ENCODE measurements at places on chromosomes 6 and 20. TPM values are rescaled to one million over a fixed set of nuclear protein-coding genes. Genes with fewer than 3 reads are reported as not detected.

DNA sequence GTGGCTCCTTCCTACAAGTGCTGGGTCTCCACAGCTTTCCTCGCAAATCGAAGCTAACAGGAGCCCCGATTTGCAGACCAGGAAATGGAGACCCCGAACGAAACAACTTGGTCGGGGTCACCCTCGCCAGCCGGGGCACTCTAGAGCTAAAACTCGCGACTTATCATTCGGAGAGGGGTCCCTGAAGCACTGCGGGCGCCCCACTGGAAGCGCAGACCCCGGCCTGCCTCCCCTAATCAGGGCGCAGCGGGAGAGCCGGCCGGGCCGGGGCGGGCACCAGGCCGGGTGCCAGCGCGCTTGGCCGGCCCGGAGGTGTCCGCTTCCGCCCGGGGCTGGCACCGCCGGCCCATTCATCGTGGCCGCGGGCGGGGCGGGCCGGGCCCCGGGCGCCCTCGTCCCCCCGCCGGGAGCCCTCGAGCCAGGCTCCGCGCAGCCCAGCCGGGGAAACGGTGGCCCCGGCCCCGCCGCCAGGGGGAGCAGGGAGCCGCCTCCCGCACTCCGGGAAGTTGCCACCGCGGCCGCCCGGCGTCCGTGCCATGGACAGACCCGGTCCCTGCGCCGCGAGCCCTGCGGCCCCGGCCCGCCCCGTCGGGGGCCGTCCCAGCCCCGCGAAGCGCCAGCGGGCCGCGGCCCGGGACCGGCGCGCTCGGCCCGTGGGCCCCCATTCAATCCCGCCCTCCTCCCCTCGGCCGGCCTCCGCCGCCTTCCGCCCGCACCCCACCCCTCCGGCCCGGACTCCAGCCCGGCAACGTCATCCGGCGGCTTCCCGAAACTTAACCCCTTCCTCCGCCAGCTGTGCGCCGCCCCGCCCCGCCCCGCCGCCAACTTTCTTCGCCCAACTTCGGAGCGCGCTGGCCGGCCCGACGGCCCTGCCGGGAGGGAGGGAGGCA, 961 bp downstream of the RRBP1 start:
- H3K4me3 ChIP-seq, result peak overlapping the region; percentile 75
- no peaks in the 10 kb centered on the region for H3K27me3 ChIP-seq
- DNase-seq, result peak; percentile 86
- peak overlapping the region; percentile 50 for H3K27ac ChIP-seq

Gene SLC17A2
- total RNA-seq, result not detected

GRCh38 chr6:151589667-151590066, 95.8 kb downstream of the CCDC170 start:
- DNase-seq, result no peak
- no peaks in the 10 kb centered on the region for H3K36me3 ChIP-seq
- H3K27me3 ChIP-seq, result no peaks in the 10 kb centered on the region
- no peak overlapping the region for H3K4me3 ChIP-seq
- no peaks in the 10 kb centered on the region for H3K4me1 ChIP-seq

DNA sequence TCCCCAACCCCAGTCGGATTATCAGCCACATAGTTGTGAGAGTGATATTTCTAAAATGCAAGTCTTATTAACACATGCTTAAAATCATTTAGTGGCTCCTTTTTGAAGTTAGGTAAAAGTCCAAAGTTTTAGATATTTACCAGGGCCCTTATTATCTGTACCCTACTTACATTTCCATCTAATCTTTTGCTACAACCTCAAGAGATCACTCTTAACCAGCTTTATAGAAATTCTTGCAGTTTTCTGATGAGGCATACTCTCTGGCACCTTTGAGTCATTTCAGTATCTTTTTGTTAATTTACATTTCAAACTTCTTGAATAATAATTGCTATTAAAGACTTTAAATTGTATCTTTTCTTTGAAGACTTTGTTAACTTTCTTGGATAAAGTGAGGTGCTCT, 453.3 kb downstream of the RFPL4B start:
- H3K4me1 ChIP-seq, result no peaks in the 10 kb centered on the region
- no peak for DNase-seq
- no peak overlapping the region for H3K27ac ChIP-seq
- no peaks in the 10 kb centered on the region for H3K36me3 ChIP-seq
- H3K4me3 ChIP-seq, result no peak overlapping the region

GRCh38 chr6:35311390-35312075, 13.9 kb downstream of the DEF6 start:
- peak; percentile 60 for DNase-seq
- no peaks in the 10 kb centered on the region for H3K27me3 ChIP-seq
- H3K27ac ChIP-seq, result peak overlapping the region; percentile 78

Gene CLDN20
- total RNA-seq, result not detected

DNA sequence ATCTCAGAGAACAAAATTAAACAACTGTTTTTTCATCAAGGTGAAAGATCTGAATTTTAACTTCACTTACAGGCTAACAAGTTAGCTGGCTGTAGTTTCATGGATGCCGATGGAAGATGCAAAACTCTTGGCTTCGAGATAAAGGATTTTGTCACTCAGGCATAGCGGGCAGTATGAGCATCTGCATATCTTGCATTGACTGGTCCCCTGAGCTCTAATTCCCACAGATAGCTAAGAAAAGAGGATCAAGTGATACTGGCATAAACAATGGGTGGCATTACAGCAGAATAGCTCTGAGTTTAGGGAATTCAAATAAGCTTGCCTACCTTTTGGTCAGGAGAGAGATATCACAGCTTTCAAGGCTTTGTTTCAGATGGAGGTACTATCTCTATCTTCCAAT, 1.8 kb upstream of the CLVS2 start:
- no peaks in the 10 kb centered on the region for H3K4me1 ChIP-seq
- DNase-seq, result no peak
- peaks cover 9% of the 10 kb centered on the region for H3K27me3 ChIP-seq
- no peak overlapping the region for H3K4me3 ChIP-seq

Gene OR2H1
- not detected for total RNA-seq

GRCh38 chr20:5504061-5504739, 187.4 kb upstream of the PROKR2 start:
- no peaks in the 10 kb centered on the region for H3K36me3 ChIP-seq
- no peak for DNase-seq
- no peak overlapping the region for H3K27ac ChIP-seq
- peaks cover 6% of the 10 kb centered on the region for H3K27me3 ChIP-seq
- peaks cover 4% of the 10 kb centered on the region for H3K4me1 ChIP-seq

GRCh38 chr6:4345543-4345942, 210.2 kb upstream of the ECI2 start:
- no peak for DNase-seq
- no peak overlapping the region for H3K4me3 ChIP-seq
- H3K4me1 ChIP-seq, result no peaks in the 10 kb centered on the region
- no peaks in the 10 kb centered on the region for H3K27me3 ChIP-seq
- no peaks in the 10 kb centered on the region for H3K36me3 ChIP-seq
- no peak overlapping the region for H3K27ac ChIP-seq

- H3K4me3 ChIP-seq, result peak within 1 kb of the TSS; percentile 89
- peak; percentile 90 for DNase-seq
- no peaks in the 10 kb centered on the region for H3K27me3 ChIP-seq
- peaks cover 33% of the 10 kb centered on the region for H3K4me1 ChIP-seq
- no peaks in the 10 kb centered on the region for H3K36me3 ChIP-seq
Measured at GRCh38 chr6:33008944-33009861, at the start of gene HLA-DOA. TSS of gene HLA-DOA (minus strand) at chr6:33009591.

GRCh38 chr6:6788394-6789032, 200.0 kb downstream of the LY86 start:
- H3K27me3 ChIP-seq, result no peaks in the 10 kb centered on the region
- no peaks in the 10 kb centered on the region for H3K36me3 ChIP-seq
- peak; percentile 46 for DNase-seq
- no peak overlapping the region for H3K27ac ChIP-seq
- H3K4me1 ChIP-seq, result no peaks in the 10 kb centered on the region
- H3K4me3 ChIP-seq, result no peak overlapping the region

GRCh38 chr6:53139841-53140413, 8.7 kb downstream of the GCM1 start:
- no peak for DNase-seq
- H3K4me1 ChIP-seq, result no peaks in the 10 kb centered on the region
- no peak overlapping the region for H3K27ac ChIP-seq
- no peaks in the 10 kb centered on the region for H3K27me3 ChIP-seq
- no peak overlapping the region for H3K4me3 ChIP-seq

- peak overlapping the region; percentile 81 for H3K27ac ChIP-seq
- DNase-seq, result peak; percentile 84
- no peak overlapping the region for H3K4me3 ChIP-seq
- H3K36me3 ChIP-seq, result no peaks in the 10 kb centered on the region
- no peaks in the 10 kb centered on the region for H3K27me3 ChIP-seq
Measured at GRCh38 chr6:137094411-137095008, 49.7 kb upstream of the IL20RA start.

DNA sequence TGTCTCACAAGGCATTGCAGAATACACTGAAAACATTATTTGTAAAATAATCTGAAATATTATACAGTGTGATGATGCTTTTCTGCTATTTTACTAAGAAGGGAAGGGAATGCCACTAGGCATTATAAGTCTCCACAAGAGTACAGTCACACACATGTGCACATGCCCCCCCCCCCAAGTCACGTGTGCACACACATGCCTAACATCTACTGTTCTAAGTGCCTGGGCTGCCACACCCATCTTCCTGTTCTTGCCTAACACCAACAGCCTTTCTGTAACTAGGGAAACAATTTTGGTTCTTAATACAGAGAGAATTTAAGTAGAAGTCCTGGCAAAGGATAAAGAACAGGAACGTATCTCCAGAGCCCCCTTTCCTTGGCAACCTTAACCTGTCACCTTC, 58.2 kb upstream of the BCLAF1 start:
- H3K4me3 ChIP-seq, result no peak overlapping the region
- no peaks in the 10 kb centered on the region for H3K4me1 ChIP-seq
- DNase-seq, result no peak
- no peaks in the 10 kb centered on the region for H3K27me3 ChIP-seq
- no peaks in the 10 kb centered on the region for H3K36me3 ChIP-seq

All from B cell (primary cell).